ENCODE measurements at places on chromosomes 2 and 18.

DNA sequence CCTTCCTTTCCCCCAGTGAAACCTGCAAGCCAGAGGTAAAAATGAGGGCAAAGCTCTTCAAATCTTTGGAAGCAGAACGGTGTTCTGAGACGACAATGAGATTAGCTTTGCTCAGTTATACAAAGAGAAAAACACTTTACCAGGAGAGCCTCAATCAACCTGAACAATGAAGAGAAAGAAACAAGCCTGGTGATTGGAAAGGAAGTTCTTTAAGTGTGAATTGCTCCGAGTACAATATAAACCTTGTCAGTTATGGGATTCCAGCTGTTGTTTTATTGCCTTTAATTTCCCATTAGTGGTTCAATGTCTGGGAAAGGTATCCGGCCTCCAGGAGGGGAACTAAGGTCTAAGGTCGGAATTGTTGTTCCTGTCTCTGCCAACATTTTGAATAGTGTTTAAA is 901.6 kb downstream of the EPHA4 start:
- no peak for DNase-seq

DNA sequence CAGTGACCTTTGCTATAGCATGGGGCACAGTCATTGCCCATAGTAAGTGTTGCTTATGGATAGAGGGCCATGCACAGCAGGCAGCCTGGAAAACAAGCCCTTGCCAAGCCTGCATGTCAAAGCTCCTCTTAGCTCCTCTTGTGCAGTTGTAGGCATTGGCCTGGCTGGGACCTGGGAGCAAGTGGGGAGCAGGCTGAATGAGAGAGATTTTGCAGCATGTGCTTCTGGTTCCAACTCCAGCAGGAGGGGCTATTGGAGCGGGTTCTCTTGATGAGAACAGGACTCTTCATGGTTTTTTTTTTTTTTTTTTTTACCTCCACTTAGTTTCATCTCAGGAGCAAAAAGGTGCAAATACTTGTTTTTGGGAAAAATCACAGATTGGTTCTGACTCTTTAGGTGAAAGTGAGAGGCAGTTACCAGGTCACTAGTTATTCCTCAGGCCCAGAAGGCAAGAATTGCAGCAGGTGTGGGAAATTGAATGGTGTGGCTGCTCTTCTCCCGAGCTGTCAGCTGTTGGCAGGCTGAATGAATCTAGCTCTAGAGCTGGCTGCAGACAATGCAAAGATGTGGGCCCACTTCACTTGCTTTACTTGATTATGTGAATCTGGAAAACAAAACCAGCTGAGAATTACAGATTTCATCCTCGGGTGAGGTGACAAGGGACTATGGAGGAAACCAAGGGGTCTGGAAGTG is 95.9 kb downstream of the MAP4K4 start:
- no peak for DNase-seq

DNA sequence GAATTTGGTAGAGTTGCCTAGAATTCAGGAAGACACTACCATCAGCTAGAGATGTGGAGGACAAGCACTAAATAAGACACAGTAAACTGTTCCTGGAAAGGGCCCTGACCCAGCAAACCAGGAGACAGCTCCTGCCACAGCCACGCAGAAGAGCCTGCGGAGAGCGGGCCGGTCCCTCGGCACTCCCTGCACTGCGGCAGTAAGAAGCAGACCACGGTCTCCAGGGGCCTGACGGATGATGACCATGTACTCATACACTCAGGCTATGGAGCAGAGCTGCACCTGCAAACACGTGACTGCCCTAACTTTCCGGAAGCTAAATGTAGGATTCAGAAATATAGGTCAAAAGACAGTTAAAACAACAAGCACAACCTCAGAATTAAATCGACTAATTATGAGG is 72.9 kb downstream of the ZNF516 start:
- DNase-seq: no peak

DNA sequence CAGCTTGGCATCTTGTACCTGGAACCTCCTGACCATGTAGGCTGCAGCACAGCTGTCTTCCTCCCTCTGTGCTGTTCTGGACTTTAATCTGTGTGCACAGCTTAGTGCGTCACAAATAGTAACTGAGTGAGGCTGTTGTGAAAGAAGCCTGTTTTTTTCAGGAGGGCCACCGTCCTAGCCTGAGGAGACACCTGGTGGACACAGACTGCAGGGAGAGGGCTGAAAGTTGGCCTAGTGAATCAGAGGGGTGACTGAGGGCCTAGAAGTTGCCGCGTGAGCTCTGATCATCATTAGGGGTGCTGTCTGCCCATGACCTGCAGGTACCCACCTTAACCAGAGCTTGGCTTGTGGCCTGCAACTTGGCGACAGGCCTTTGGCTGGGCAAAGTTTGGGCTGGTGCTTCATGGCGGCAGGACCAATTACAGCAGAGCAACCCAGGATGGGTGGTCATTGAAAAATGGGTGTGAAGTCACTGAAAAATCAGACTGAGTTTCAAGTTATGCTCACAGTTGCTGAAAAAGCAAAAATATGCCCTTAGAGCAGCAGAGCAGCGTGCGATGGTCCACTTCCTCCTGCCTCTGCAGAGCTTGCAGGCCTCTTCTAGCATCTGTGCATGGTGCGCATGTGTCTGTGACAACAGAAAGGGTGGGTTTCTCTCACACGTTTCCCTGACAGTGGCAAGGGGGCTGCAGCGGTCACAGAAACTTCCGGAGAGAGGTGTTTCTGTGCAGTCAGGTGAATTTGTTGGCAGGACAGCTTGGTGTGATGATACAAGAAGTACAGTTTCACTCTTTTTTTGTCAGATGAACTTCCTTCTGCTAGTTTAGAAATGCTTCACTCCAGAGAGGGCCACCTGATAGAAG is 9.6 kb downstream of the GDF7 start:
- DNase-seq: no peak

- no peak for DNase-seq
Observed at GRCh38 chr2:142868229-142868762, 9.2 kb upstream of the KYNU start.

GRCh38 chr2:178059111-178059510 is 13.5 kb downstream of the PDE11A start:
- no peak for DNase-seq

DNA sequence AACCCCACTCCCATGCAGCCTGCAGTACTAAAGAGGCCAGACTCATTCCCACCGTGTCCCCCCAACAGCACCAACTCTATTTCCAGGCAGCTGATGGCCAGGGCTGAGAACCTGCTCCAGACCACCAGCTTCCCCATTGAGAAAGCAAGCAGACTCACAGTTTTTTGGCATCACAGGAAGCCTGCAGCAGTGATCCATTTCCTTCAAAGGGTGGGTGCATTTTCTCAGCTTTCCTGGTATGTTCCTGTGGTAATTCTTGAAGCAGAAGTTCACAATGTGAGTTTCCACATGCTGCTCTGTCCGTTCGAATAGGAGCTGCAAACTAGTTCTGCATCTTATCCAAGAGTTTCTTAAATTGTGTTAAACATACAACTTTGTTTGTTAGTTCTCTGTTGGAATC is 1249.6 kb upstream of the FAM98A start:
- DNase-seq: no peak

- no peak for DNase-seq
Observed at GRCh38 chr2:160916300-160916699, 243.9 kb upstream of the TANK start.

- DNase-seq: no peak
Observed at GRCh38 chr2:231985823-231986261, 24.3 kb downstream of the DIS3L2 start.

DNA sequence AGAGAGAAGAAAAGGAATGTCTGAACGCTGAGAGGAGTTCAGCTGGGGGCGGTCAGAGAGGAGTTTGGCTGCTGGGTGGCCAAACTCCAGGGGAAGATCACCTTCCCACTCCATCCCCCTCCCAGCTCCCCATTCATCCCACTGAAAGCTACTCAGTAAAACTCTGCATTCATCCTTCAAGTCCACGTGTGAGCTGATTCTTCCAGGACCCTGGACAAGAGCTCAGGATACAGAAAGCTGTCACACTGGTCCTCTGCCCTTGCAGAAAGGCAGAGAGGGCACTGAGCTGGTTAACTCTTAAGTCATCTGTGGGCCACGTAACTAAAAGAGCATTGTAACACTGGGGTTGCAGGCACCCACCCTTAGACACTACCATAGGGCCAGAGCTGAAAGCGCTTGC is 132.1 kb upstream of the ARL4C start:
- DNase-seq: no peak

DNA sequence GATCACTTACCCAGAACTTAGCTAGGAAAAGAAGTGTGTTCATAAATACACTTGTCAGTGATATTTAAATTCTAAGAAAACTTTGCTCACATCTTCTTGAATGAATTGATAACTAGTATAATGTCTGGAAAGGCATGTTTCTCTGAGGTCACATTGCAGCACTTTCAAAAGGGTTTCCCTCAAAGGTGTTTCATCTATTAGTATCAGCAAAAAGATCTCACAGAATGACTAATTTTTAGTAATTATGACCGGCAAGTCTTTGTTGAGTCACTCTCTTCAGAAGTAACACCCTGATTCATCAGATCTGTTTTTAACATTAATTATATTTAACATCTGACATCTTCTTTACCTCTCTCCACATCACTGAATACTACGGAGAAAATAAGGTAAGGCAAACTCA is 222.3 kb downstream of the IKZF2 start:
- DNase-seq: no peak

DNA sequence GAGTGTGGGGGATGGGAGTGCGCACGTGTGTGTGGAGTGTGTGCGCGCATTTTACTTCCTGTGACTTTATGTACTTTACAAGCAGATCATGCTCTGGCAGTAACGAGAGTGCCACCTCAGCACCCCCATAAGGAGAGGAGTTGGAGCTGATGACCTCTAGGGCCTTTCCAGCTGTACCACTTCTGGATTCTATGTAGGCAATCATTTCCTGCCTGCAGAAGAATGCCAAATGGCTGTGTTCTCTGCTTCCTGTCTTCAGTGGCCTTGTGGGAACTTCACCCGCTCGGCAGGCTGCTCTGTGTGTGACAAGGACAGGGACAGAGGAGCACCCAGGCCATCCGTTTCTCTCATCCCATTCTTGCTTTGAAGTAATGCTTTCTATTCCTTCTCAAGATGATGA is 22.8 kb upstream of the ZNF385B start:
- no peak for DNase-seq

- no peak for DNase-seq
Observed at GRCh38 chr2:187266645-187267044, 181.4 kb downstream of the CALCRL start.

- no peak for DNase-seq
Observed at GRCh38 chr2:221641181-221641871, 69.2 kb upstream of the EPHA4 start.

DNA sequence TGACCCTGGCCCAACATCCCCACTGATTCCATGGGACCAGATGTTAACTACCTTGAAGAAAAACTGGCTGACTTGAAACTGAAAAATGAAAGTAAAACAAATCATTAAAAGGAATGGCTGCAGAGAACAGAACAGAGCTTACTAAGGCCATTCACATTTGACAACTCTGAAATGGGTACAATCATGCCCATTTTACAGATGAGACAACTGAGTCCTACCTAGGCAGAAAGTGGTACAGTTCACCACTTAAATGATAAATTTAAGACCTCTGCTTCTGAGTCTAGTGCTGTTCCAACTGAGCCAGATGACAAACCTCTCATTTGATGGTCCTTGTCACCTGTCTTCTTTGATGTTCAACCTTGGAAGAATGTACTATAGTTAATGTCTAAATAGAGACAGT is 65.8 kb downstream of the THNSL2 start:
- no peak for DNase-seq

- no peak for DNase-seq
Observed at GRCh38 chr2:73448856-73449255, 63.2 kb downstream of the ALMS1 start.

DNA sequence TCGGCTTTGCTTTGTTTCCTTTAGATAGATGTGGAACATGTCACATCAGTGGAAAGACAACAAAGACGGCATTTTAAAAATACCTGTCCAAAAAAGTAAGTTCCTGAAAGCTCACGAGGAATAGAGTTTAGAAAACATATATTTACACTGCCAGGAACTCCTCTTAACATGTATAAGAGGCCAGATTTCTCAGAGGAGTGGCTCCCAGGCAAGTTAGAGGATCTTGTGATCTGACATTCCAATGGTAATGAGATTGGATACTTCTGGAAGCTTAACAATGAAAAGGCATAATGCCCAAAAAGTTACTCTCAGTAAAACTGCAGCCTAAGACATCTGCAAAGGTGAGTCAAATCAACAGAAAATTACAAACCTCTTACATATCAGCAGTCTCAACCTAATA is 77.1 kb downstream of the CYRIA start:
- DNase-seq: no peak

DNA sequence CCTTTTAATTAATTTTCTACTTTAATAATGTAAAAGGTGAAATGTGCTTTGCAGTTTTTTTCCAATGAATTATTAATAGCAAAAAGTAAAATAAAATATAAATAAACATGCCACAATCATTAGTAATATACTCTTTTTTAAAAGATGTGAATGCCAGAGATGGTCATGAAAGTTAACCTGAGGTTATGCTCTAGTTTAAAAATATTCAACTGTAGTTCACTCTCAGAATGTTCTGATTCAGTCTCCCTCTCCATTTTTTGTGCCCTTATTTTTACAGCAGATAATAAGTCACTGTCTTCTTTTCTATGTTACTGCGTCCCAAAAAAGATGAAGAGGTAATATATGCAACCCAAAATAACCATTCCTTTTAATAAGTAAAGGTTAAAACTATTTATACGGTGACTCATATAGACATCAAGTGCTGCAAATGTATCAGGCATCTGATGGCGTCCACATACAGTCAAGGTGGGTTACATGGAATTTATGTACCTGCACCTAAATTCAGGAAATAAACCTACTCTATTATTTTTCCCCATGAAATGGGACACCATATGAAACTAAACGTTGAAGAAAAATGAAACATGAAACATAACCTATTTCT is 153.6 kb upstream of the ZNF804A start:
- DNase-seq: no peak

DNA sequence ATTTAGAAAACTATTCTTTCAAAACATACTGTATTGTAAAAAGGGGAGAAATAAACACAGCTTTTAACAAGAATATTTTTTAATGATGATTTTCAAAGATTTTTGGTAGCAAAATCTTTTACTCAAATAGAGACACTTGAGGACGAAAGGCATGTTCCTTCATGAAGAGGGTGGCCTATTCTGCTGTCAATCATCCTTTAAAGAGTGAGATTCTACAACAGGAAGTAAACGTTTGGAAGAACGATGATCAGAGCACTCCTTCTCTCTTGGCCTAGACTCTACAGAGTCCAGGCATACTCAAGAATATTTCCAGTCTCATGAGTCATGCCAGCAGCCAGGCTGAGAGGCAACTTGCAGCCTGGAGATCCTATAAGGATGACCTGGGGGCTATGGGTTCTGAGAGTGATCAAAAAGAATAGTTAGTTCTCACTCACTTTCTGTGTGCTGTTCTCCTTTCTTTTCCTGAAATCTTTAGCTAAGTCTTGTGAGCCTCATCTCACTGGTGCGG is 62.4 kb upstream of the TCF4 start:
- DNase-seq: no peak
